Fibroblast of skin of scalp (primary cell): ENCODE measurements at places on chromosomes 4 and X.

- DNase-seq = no peak
Measured at GRCh38 chr4:169100670-169101101, 90.6 kb upstream of the CBR4 start.

- peak; percentile 54 for DNase-seq
Measured at GRCh38 chr4:145278341-145279121, 98.1 kb upstream of the OTUD4 start.

- no peak for DNase-seq
Measured at GRCh38 chr4:55218041-55218440, 92.6 kb upstream of the KDR start.

GRCh38 chr4:40586034-40586433 is 43.6 kb downstream of the RBM47 start:
- DNase-seq = no peak

GRCh38 chr4:183532821-183533220 is 28.0 kb downstream of the ING2 start:
- DNase-seq = peak; percentile 76

- no peak for DNase-seq
Measured at GRCh38 chr4:73620115-73620792, at the start of gene RASSF6. Gene RASSF6 (minus strand): TSS chr4:73620436. CDS start chr4:73611795, 8,641 bp downstream.

DNA sequence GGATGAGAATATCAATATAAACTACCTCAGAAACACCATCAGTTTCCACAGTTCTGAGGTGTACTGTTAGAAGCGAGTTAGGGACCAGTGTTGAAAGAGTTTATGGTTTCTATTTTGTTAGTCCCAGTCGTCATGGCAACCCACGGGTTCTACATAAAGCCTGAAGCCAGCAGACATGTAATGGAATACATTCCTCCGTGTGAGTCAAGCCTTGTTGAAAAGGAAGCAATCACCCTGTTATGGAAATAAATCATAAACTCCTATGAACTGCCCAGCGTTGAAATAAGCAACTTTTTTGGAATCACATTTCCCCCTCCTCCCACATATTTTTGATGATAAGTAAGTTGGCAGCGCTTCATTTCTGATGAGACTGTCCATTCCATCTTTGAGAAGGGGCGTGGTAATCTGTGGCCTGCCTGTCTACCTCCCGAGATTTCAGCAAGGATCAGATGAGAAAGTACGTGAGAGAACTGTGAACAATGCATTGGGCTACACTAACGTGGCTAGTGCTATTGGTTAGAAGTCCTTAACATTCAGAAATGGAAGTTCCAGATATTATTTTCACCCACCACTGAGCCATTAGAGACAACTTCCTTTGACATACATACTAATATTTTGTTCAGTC is 40.4 kb upstream of the PDHA1 start:
- peak; percentile 90 for DNase-seq

- no peak for DNase-seq
Measured at GRCh38 chrX:17563076-17563475, 174.2 kb upstream of the SCML1 start.

DNA sequence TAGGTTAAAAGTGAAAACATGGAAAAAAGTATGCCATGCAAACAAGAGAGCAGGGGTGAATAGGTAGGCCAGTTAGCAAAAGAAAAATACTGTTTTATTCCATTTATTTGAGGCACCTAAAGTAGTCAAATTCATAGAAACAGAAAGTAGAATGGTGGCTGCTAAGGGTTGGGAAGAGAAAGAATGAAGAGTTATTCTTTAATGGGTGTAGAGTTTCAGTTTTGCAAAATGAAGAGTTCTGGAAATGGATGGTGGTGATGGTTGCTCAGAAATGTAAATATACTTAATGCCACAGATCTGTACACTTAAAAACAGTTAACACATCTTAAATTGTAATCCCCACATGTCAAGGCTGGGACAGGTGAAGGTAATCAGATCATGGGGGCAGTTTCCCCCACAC is 29.7 kb downstream of the PARM1 start:
- DNase-seq = no peak

DNA sequence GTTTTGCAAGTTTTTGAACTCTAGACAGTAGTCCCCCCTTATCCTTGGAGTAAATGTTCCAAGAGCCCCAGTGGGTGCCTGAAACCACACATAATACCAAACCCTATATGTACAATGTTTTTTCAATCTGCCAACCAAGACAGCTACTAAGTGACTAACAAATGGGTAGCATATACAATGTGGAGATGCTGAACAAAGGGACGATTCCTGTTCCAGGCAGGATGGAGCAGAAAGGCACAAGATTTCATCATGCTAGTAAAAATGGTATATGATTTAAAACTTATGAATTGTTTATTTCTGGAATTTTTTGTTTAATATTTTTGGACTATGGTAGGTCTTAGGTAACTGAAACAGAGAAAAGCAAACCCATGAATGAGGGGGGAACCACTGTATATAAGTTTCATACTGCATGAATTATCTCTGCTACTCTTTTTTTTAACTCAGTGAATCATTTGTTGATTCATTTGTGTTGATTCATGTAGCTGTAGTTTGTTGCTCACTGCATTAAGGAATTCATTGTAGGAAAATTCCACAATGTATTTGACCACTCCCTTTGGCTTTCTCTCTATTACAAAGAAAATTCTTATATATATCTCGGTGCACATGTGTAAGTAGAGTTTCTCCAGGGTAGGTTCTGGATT is 21.9 kb upstream of the ANXA3 start:
- peak; percentile 60 for DNase-seq

- DNase-seq = no peak
Measured at GRCh38 chrX:46814966-46815365, 21.9 kb upstream of the RP2 start.

DNA sequence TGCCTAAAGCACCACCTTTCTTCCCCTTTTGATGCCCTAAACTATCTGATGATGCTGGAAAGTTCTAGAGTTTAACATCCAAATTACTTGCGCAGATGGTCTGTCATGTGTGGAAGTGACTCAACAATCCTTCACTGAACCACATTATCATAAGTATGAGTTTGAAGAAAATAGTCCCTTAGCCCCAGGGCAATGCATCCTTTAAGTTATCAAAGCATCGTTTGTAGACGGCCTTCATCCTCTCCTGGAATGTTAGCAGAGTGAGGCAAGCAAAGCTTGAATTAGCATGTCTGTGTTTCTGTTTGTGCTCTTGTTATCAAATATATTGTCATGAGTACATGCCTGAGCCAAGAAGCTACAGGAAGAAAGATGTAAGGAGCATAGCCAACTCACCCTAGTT is 570.9 kb downstream of the MID1IP1 start:
- DNase-seq = no peak

GRCh38 chr4:88531549-88531948 is 8.0 kb upstream of the PYURF start:
- no peak for DNase-seq

- peak; percentile 68 for DNase-seq
Measured at GRCh38 chr4:128385683-128386304, 98.2 kb upstream of the PGRMC2 start.

DNA sequence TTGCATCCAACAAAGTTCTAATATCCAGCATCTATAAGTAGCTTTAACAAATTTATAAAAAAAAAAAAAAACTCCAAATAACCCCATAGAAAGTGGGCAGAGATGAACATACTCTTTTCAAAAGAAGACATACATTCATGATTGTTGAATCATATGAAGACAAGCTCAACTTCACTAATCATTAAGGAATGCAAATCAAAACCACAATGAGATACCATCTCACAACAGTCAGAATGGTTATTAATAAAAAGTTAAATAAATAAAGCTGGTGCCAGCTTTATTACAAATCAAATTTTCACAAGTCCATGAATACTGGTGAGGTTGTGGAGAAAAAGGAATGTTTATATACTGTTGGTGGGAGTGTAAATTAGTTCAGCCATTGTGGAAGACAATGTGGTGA is 592.0 kb downstream of the IQCM start:
- DNase-seq = peak; percentile 78

DNA sequence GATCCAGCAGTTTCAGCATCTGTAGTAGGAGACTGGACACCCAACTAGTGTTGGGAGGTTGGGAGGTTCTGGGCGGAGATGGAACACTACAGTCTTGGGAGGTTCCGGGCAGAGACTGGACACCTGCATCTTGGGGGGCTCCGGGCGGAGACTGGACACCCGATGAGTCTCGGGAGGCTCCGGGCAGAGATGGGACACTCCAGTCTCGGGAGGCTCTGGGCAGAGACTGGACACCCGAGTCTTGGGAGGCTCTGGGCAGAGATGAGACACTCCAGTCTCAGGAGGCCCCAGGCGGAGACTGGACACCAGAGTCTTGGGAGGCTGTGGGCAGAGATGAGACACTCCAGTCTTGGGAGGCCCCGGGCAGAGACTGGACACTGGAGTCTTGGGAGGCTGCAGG is 29.5 kb upstream of the LANCL3 start:
- DNase-seq = no peak

GRCh38 chr4:61666244-61666643 is 466.1 kb downstream of the ADGRL3 start:
- peak; percentile 67 for DNase-seq

- no peak for DNase-seq
Measured at GRCh38 chr4:27006646-27007045, 146.0 kb downstream of the STIM2 start.

GRCh38 chr4:74397748-74398426 is 32.9 kb downstream of the EREG start:
- no peak for DNase-seq

DNA sequence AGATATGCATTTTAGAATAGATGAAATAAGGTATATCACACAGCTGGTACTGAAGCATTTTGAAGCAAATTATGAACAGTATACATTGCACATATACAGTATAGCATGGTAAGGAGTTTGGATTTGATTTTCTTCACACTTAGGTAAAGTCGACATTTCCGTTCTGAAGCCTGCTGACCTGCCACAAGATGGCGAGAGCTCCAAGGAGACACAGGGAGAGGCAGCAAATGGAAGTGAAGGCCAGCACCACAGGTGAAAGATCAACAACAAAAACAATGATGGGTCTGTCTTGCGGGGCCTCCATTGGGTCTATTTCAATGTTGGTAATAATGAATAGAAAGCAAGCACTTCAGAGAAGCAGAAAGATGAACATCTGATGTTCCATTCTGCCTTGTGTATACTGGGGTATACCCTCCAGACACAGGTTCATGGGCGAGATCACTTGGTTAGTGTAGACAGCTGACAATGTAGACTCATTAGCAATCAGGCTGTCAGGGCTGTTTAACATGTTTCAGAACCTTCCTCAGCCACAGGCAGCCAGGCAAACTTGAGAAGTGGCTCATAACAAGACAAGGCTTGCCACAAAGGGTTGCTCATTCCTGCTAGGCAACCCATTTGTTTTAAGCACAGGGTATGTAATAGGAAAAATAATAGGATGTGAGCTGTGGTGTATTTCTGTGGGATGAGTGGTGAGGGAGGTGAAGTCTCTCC is 21.4 kb upstream of the NOX1 start:
- peak; percentile 13 for DNase-seq

DNA sequence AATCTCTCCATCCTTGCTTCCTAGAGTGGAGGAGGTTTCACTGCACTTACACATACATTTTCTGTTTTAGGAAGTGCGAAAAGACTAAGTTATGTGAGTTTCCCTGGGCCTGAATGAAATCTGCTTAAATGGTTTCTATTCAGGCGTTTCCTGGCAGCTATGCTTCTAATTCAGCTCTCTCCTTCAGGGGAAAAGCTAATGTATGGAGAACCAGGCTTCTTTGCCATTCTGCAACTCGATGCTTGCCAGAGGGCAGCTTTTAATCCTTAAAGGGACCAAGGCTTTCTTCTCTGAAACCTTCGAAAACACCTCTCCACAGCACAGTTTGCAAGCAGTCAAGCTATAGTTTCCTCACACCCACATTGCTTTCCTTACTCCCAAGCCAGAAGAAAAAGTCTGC is 89.5 kb upstream of the ARX start:
- no peak for DNase-seq

DNA sequence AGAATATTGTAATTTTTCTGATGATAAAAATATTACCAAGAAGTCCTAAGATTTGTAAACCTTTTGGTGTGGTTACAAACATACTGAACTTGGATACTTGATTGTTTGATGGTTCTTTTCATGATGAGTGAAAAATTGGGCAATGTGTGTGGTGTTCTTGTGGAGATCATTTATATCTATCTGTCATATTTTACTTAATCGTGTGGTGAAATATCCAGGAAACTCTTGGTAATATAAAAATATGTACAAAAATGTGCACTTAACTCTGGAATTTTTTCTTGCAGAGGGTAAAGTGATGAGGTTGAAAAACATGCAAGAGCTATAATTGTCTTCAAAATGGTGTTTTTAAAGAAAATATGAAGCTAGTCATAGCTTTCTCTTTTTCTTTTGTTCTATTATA is 2.8 kb downstream of the DCUN1D4 start:
- DNase-seq = peak; percentile 46

GRCh38 chr4:78513411-78513975 is 38.1 kb upstream of the ANXA3 start:
- DNase-seq = no peak

GRCh38 chr4:90670183-90670582 is 543.0 kb downstream of the CCSER1 start:
- no peak for DNase-seq

- no peak for DNase-seq
Measured at GRCh38 chr4:182823576-182823975, 93.6 kb downstream of the DCTD start.

GRCh38 chr4:101136373-101137370 is 210.7 kb downstream of the PPP3CA start:
- no peak for DNase-seq

DNA sequence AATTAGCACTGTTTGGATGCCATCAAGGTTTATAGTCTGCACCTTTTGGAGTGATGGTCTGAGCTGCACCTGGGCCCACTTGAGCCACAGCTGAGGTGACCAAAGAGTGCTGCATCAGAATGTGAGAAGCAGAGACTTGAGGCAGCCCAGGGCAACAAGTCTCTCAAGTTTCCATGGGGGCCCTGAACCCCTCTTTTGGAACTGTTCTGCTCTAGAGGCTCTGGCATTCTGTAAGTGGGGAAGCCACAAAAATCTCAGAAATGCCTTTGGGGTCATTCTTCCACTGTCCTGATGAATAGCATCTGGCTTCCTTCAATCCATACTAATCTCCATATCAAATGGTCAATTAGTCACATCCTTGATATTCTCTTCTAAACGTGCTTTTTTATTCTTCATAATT is 298.4 kb upstream of the MAOA start:
- DNase-seq = no peak

DNA sequence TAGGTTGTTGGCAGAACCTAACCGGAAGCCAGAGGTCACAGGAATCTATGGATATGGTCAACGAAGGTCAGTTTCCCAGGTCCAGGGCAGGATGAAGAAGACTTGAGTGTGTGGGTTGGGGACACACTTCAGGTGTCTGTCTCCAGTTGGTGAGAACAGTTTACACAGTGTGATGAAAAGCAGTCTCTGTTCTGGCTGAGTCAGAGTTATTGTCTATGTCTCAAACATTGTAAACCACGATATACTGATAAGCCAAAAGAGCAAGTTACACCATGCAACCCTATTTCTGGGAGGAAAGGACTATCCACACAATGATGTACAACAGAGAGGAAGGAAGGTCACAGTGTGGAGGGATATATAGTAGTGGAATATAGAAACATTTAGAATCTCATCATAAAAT is 187.1 kb upstream of the C1QTNF7 start:
- DNase-seq = peak; percentile 13

- no peak for DNase-seq
Measured at GRCh38 chrX:69319376-69319775, 154.1 kb upstream of the PJA1 start.

- DNase-seq = no peak
Measured at GRCh38 chr4:87745064-87745807, 54.1 kb upstream of the IBSP start.
